Brain microvascular endothelial cell (primary cell): ENCODE measurements at places on chromosomes 11 and 22.

DNA sequence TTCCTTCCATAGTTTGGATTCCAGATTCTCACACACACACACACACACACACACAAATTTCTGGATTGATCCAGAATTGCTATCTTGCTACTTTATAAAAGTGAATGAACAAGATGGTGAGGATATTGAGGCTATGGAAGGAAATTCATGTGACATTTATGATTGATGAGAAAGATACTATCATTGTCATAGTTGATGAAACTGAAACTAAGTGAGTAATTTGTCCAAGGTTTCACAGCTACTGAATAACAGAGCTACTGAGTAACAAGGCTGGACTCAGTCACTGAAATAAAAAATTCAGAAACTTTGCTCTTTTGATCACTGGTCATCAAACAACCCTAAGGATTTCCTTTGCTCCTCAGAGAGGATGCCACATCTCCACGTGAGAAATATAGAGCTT is 16.2 kb downstream of the OR5D16 start:
- DNase-seq, result no peak

DNA sequence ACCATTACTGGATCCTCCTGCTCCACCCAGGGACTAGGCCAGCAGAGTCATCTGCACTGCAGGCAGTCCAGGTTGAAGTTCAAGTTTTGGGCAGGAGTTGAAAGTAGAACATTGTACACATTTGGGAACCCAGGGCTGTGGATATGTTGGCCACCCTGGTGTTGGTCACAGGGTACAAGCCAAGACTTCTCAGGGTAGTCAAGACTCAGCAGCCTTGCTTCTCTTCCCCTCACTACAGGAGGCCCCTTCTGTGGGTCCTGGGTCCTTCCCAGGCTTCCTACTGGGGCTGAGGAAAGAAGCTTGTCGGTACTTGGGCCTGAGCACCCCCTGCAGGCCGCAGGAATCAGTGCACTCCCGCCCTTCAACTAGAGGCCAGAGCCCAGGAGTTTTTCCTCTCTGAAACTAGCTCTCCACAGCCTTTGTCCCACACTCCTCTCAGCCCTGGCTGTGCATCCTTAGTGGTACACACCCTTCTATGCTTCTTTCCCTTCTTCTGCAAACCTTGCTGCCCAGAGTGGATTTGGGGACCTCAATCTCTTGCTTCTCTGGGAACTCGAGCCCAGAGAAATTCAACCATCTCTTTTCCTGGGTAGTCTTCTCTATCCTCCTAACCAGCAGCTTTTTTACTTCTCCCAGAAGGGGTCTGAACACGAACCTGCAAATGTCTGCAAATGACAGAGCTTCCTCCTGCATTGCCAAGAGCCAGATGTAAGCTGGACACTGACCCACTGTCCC is 2.6 kb upstream of the HPX start:
- peak; percentile 40 for DNase-seq

GRCh38 chr11:103537904-103538502 is 428.8 kb downstream of the DYNC2H1 start:
- peak; percentile 76 for DNase-seq

- DNase-seq, result no peak
These were observed 274.6 kb downstream of the BUD13 start for GRCh38 chr11:116498161-116498560.
